CD8-positive, alpha-beta memory T cell (primary cell): ENCODE measurements at places on chromosomes 7 and 10. TPM values are rescaled to one million over a fixed set of nuclear protein-coding genes. Genes with fewer than 3 reads are reported as not detected.

DNA sequence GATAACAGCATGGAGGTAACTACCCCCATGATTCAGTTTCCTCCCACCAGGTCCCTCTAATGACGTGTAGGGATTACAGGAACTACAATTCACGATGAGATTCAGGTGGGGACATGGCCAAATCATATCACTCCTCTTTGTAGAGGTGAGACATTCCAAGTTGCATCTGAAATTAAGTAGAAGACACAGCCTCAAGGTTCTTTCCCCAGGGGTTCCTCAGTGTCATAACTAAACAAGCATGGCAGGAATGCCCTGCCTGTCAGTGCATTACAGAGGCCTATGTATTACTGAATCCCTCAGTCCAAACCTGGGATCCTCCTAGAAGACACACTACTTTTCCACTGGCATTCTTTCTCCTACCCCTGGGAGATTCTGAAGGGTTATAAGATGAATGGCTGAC, 42.6 kb upstream of the WNT16 start:
- no peak for DNase-seq

DNA sequence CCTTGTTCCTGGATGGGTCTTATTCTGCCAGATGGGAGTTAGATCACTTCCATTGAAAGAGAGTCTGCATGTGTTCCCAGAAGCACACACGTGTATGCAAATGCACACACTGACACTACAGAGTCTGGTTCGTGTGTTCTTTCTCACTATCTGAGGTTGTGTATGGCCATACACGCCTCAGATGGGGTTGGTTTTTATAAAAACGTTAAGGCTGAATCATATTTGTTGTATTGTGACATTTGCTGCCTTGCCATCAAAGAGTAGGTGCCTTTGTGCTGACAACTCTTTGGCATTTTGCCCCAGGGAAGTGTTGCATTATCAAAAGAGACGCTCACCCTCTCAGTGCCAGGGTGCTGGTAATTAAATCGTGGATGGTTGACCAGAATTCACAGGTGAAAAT, 37.7 kb upstream of the HDAC9 start:
- no peak for DNase-seq

DNA sequence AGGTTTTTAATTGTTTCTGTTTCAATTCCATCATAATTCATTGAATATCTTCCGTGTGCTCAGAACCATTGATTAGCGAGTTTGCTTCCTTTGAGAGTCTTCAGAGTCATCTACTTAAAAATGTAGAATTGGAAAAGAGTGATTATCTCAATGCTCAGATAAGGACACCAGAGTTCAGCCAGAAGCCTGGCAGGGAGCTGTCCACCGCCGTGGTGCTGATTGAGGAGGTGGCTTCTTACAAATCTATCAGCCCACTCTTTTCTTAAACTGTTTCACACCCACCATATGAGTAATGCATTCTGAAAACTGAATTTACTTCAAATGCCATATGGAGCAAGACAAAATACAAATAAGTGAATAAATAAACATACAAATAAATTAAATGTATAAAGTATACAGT, 79.3 kb downstream of the INSYN2A start:
- no peak for DNase-seq

GRCh38 chr10:29925771-29926692, 133.4 kb downstream of the JCAD start:
- DNase-seq, result no peak

GRCh38 chr7:31494421-31494820, 19.5 kb upstream of the ITPRID1 start:
- no peak for DNase-seq

DNA sequence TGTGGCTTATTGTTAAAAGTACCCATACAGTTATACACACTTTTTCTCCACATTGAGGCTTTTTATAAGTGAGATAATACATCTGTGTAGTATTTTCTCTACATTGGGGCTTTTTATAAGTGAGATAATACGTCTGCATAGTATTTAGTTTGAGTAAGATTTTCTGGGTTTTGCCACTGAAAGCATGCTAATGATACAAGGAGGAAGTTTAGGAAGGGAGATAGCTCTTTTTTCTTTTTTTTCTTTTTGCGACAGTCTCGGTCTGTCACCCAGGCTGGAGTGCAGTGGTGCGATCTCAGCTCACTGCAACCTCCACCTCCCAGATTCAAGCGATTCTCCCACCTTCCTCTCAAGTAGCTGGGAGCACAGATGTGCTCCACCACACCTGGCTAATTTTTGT, 13.3 kb downstream of the FAM107B start:
- DNase-seq, result no peak

- DNase-seq, result no peak
Observed at GRCh38 chr10:61338146-61338545, 115.0 kb downstream of the TMEM26 start.

GRCh38 chr7:54985426-54986330, 33.1 kb upstream of the EGFR start:
- no peak for DNase-seq

DNA sequence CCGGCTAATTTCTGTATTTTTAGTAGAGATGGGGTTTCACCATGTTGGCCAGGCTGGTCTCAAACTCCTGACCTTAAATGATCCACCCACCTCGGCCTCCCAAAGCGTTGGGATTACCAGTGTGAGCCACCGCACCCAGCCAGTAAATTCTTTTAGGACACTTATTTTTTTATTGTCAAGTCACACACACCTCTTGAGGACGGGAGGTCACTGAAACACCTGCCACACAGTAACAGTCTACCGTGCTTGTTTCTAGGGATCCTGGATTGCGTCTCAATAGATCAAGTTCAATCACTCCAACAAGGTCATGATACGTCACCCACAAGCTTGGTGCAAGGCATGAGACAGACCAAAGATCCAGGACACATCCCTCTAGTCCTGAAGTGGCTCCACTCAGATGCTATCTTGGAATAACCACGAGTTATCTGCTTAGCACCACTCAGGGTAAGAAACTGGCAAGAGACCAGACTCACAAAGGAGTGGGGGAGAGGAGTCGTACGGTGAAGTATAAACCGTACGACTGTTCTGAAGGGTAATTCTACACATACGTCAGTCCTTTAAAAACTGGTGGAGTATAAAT, 58.9 kb upstream of the NCAPG2 start:
- DNase-seq, result no peak

- no peak for DNase-seq
Observed at GRCh38 chr10:29608062-29608461, 26.7 kb downstream of the SVIL start.

GRCh38 chr7:77460057-77460486, 43.9 kb upstream of the GSAP start:
- no peak for DNase-seq

DNA sequence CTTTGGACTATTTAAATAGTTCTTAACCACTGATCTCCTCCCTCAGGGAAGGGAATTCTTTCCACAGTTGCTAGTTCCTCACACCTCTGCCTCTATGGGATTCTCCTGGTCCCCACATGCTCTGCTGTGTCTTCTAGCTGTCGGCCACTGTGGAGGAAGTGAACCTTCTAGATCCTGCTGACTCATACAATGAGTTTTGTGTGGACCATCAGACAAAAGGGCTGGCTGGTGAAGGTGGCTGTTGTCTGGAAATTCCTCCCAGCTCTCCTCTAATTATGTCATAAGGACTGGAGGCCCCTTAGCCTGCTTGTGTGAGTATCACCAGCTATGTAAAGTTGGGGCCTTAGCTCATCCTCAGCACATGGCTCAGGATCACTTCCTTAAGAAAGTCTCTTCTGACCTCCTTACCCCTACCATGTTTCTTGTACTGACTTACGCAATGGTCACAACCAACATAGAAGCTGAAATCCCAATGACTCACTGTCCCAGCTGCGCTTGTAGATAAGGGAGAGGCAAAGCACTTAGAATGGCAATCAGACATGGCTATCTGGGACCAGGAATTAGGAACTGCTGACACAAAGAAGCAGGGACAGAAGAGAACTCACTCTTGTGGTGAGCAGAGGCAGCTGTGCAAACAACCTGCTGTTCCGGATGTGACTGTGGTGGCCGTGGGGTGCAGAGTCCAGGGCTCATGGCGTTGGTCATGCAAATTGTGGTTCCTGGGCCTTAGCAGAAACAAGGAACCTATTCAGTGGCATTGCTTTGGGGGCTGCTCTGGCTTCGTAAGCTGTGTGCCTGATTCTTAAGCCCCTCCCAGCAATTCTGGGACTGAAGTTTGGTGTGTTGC, 2.5 kb upstream of the MACC1 start:
- DNase-seq, result no peak

Gene OR2A5
- not detected for polyA plus RNA-seq

Gene PWWP2B
- 4.4 TPM for polyA plus RNA-seq

Gene C10orf62
- not detected for polyA plus RNA-seq

Gene PRKRIP1
- polyA plus RNA-seq, result 21.1 TPM

Gene NEURL1
- polyA plus RNA-seq, result 0.69 TPM

Gene NRP1
- not detected for polyA plus RNA-seq

Gene SCIN
- not detected for polyA plus RNA-seq
